ENCODE measurements at places on chromosomes 12 and 14. TPM values are rescaled to one million over a fixed set of nuclear protein-coding genes. Genes with fewer than 3 reads are reported as not detected.

The OTX2 gene
- total RNA-seq = not detected

DNA sequence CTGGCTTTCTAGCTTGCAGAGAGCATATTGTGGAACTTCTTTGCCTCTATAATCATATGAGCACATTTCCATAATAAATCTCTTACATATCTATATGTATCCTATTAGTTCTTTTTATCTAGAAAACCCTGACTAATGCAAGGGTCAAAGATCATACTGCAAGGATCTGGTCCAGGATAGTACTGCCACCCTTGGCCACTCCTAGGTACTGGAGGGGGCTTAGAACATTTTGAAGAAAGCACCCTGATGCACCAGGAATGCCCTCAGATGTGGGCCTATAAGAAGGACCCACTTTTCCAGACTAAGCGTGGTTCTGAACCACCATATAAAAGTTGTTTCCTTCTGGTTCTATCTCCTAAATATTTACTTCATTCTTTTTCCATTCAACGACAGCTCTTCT, 14.6 kb downstream of the ATXN7L3B start:
- no peak for DNase-seq

- no peak for DNase-seq
These were observed 44.7 kb upstream of the FBRSL1 start for GRCh38 chr12:132444957-132445883.

DNA sequence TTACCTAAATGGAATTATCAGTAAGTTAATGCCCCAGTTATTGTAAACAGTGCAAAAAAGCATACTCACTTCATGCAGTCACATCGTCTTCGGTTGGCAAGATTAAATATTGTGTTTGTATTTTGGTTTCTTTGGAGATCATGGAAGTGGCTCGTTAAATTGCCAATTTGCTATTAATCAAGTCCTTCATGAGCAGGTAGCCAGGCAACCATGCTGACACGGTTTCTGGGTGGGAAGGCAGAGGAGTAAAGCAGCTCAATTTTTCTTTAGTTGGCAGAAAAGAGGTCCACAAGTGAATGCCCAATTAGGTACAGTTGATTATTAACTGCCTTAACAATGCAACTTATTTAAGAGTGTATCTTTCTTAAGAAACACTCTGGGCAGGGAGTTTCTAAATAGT, 43.9 kb downstream of the PPP4R3A start:
- no peak for DNase-seq

- DNase-seq = no peak
These were observed at the start of gene RNASE8 for GRCh38 chr14:21057803-21058675. Gene RNASE8, plus strand, starts transcription at chr14:21057822. Its CDS starts 71 bp downstream, at chr14:21057893.

DNA sequence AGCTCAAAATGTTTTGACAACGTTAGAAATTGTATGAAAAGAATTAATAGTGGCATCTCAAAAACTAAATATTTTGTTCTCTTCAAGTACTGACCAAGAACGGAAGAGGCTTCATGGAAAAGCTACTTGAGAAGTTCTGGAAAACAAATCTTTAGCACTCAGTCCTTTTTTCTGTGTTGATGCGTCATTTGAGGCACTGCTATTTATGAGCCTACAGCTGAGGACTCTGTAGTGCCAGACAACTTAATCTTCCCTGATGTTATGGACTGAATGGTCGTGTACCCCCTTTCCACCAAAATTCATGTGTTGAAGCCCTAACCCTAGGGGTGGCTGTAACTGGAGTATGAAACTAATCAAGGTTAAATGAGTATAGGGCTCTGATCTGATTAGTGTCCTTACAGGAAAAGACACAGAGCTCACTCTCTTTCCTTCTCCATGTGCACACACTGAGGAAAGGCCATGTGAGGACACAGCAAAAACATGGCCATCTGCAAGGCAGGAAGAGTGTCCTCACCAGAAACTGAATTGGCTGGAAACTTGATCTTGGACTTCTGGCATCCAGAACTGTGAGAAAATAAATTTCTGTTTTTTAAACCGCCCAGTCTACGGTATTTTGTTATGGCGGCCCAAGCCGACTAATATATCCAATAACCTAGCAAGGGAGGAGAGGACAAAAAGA, 337.0 kb upstream of the CLEC14A start:
- DNase-seq = no peak

The CCDC177 gene
- total RNA-seq = not detected

DNA sequence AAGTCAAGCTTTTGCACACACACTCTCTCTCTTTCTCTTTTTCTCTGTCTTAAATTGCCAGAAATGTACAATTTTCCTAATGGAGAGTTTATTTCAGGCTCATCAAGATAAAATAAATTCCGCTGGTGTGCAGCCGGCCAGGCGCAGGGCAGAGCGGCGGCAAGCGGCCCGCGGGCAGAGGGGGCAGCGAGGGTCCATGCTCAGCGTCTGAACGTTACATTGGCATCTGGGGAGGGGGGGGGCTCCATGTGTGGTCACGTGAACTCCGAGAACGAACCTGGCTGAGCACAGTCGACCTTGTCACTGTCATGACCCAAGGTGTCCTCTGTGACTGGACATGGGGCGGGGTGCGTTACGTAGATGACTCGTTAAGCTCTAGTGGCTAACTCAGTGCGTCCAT, 23.8 kb upstream of the FZD10 start:
- DNase-seq = no peak

- no peak for DNase-seq
These were observed 50.5 kb downstream of the TRAF3 start for GRCh38 chr14:102827716-102828115.

DNA sequence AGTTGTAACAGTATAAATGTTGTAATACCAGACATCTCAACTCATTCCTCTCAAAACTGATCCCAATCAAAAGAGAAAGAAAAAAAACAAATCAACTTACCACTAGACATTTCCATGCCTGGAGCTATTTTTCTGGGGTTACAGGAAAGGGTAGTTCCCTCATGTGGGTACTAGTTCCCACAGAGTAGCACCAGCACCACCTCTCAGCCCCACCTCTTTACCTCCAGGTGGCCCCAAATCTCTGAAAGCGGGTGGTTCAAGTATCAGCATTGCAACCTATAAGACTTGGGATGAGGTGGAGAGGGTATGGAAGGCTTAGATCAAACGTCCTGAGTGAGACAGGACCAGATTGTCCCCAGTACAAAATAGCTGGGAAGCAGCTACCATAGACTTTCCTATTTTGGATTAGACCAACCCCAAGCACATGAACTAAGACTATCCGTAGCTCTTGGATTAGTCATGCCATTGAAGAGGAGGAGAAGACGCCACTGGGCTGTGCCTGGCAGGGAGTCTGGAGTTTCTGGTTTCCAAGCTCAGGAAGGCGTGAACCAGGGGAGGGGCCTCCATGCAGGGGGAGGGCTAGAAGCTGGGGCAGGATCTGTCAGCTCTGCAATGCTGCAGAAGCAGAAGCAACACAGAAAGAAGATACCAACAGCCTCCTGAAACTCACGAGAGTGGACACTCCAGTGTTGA, at the start of gene SLC39A2:
SLC39A2 (plus strand) TSS at position 620 of the 693 bp plus-strand sequence. CDS start 154 bp downstream, outside the sequence.
- peak; percentile 52 for DNase-seq

The KERA gene
- total RNA-seq = not detected
